ENCODE measurements at places on chromosomes 4 and X. TPM values are rescaled to one million over a fixed set of nuclear protein-coding genes. Genes with fewer than 3 reads are reported as not detected.

The PWWP3B gene
- not detected for total RNA-seq

The IKBKG gene
- 40.3 TPM for total RNA-seq

The KLB gene
- not detected for total RNA-seq

The TLL1 gene
- 1.4 TPM for total RNA-seq

The PRKG2 gene
- not detected for total RNA-seq

The AMTN gene
- not detected for total RNA-seq

The GLUD2 gene
- 0.33 TPM for total RNA-seq

The MAGEE2 gene
- total RNA-seq = not detected

The NDP gene
- total RNA-seq = 0.60 TPM

The CSAG1 gene
- not detected for total RNA-seq

The CSAG3 gene
- not detected for total RNA-seq

The ZNF81 gene
- 6.4 TPM for total RNA-seq

The APLN gene
- total RNA-seq = 466 TPM

The ZFP42 gene
- not detected for total RNA-seq

The ODAPH gene
- not detected for total RNA-seq

The FAAH2 gene
- 0.28 TPM for total RNA-seq

The RHOH gene
- total RNA-seq = not detected

The CENPVL1 gene
- not detected for total RNA-seq

The FABP2 gene
- total RNA-seq = not detected

The PLXNA3 gene
- 58.6 TPM for total RNA-seq

The XKRX gene
- 0.88 TPM for total RNA-seq

The SCML2 gene
- total RNA-seq = 2.7 TPM

The CFAP99 gene
- total RNA-seq = 0.12 TPM

The SAGE1 gene
- not detected for total RNA-seq

The SYTL4 gene
- total RNA-seq = 18.4 TPM

The FRG2 gene
- not detected for total RNA-seq

The STARD8 gene
- 14.8 TPM for total RNA-seq

The SPATA4 gene
- not detected for total RNA-seq

The NELFA gene
- total RNA-seq = 30.3 TPM

The DCUN1D4 gene
- total RNA-seq = 50.6 TPM

The DCAF12L1 gene
- total RNA-seq = 23.2 TPM

The SRPX gene
- 104 TPM for total RNA-seq

The POU4F2 gene
- total RNA-seq = not detected

The CLIC2 gene
- total RNA-seq = 0.73 TPM

The SCRG1 gene
- not detected for total RNA-seq

The TEX13C gene
- total RNA-seq = not detected

The CLDN34 gene
- total RNA-seq = 0.46 TPM

The MAGEA2 gene
- total RNA-seq = not detected

The COX7B gene
- total RNA-seq = 230 TPM

The SLC9A6 gene
- 15.5 TPM for total RNA-seq

The RAB40AL gene
- 1.4 TPM for total RNA-seq

The HSFX3 gene
- not detected for total RNA-seq

The RIPPLY1 gene
- total RNA-seq = not detected

The SORCS2 gene
- total RNA-seq = not detected

The RBMXL3 gene
- not detected for total RNA-seq

The CORIN gene
- 0.40 TPM for total RNA-seq

The CXCL1 gene
- total RNA-seq = 20.0 TPM

The CXCL5 gene
- 0.33 TPM for total RNA-seq

The ZNF141 gene
- 9.8 TPM for total RNA-seq

The ZFYVE28 gene
- 10.8 TPM for total RNA-seq

The POU3F4 gene
- not detected for total RNA-seq

The CXCL13 gene
- total RNA-seq = not detected

The DIPK2B gene
- 74.8 TPM for total RNA-seq

The TIMM17B gene
- 36.0 TPM for total RNA-seq
